ENCODE measurements at places on chromosomes 12 and 14.

DNA sequence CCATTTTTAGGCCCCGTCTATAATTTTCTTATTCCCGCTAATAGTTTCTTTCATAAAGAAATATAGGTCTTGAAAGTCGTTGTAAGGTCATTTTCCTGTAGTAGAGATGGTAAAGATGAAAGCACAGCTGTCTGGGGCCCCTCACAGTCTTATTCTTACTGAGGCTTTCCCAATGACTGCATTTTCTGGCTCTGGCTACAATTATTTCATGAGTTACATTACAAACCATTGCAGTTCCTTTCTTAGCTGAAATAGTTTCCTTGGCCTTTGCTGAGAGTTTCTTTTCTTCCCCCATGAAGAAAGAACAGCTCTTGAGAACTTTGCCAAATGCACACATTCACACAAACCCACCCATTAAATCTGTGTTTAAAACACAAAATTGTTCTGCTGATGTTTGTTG is 113.0 kb downstream of the DYRK2 start:
- no peak for DNase-seq

DNA sequence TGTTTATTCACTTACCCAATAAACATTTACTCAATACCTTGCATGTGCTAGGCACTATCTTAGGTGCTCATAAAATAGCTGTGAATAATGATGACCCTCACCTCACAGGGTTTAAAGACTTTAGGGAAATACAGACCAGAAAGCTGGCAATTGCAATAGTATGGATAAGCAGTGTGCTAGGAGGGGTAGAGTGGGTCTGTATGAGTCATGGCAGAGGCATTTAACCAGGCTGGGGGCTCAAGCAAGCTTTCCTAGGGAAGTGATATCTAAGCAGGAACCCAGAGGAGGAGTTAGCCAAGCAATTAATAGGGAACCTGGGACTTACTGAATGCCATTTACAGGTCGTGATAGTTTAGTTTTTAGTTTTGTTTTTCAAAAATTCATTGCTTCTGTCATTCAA is 123.9 kb upstream of the CCDC198 start:
- no peak for DNase-seq

- peak; percentile 34 for DNase-seq
Measured at GRCh38 chr12:100608776-100609175, 35.3 kb downstream of the GAS2L3 start.

DNA sequence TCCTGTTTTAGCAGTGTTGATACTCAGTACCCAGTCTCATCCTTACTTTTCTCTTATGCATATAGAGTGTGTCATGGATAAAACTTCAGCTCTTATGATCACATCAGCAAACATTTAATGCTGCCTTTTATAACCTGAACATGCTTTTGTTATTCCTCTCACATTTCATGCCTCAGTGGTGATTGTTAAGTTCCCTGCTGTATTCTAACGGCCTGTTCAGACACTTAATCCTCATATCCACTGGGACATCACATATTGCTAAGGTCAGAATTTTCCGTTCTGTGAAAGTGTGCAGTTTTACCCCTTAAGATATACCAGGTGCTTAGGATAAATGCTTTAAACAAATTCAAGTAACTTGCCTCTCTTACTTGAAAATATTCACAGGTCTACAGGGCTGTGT is 268.7 kb upstream of the SEL1L start:
- DNase-seq = no peak

DNA sequence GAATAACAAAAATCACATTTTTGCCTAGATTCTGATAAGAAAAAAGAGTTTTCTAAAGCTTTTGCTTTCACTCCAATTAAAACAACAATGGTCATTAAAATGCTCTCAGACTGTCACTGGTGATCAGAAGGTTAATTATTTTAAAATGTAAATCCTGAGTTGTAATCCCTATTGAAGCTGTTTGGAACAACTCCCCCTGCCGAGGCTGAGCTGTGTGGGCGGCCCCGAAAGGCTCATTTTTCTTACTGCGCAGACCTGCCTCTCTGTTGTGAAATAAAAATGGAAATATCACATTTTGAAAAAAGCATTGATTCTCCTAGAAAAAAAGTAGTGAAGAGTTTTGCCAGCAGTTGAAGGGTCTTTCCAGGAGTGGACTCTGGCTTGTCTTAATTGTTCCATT is 174.8 kb upstream of the CDKN3 start:
- no peak for DNase-seq

All from hematopoietic multipotent progenitor cell treated with erythropoietin and hydrocortisone succinate and interleukin-3 and kit ligand, for 6 days (in vitro differentiated cells).